ENCODE measurements at places on chromosomes 3 and 15.
A peak's percentile ranks its signal among the peaks of the same experiment; 100 is the strongest.

- no peak for DNase-seq
Observed at GRCh38 chr3:32872487-32873382, 54.9 kb downstream of the TRIM71 start.

DNA sequence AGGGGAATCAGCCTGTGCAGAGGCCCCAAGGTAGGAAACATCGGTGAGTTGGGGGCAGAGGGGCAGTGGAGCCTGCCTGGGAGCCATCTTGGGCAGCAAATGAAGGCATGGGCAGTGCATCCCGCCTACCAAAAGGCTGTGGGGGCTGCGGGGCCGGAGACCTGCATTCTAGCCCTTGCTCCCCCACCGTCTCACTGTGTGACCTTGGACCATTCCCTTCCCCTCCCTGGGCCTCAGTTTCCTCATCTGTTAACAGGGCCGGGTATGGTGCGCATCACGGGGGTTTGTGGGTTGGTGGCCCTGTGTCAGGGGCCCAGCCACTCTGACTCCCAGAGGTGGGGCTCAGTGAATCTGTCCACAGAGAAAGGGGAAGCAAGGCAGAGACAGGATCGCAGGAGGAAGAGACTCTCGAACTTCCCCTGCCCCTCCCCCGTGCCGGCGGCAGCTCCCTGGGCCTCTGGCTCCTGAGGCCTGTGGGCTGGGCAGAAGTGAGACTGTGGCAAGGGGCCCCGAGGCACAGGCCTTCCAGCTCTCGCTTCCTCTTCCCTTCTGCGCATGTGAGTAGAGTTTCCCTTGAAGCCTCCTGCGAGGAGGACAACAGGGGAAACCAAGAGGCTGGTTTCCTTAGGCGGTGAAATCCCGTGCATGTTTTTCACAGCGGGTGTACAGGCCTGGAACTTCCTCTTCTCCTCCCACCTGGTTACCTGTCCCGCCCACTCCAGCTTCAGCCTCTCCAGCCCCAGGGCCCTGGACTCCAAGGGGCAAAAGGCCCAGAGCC, 42.9 kb downstream of the IDH2 start:
- DNase-seq: peak; percentile 99

GRCh38 chr15:42796955-42797782, 60.2 kb upstream of the CDAN1 start:
- DNase-seq: no peak

GRCh38 chr3:64867224-64867623, 179.4 kb upstream of the ADAMTS9 start:
- no peak for DNase-seq

DNA sequence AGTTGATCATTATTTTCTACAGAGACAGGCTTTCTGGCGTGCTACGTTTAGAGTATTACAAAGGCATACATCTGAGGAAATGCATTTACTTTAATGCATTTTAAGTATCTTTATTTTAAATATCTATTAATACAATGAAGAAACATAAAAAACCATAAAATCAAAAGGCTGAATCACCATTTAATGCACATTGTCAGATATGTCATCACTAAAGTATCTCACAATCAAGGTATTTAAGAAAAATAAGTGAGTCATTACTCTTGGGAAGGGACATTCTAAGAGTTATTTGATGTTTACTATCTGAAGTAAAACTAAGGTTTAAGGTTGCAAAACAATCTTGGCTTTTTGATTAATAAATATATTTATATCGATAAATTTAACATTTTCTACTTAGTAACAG, 102.2 kb downstream of the CTNNB1 start:
- no peak for DNase-seq

DNA sequence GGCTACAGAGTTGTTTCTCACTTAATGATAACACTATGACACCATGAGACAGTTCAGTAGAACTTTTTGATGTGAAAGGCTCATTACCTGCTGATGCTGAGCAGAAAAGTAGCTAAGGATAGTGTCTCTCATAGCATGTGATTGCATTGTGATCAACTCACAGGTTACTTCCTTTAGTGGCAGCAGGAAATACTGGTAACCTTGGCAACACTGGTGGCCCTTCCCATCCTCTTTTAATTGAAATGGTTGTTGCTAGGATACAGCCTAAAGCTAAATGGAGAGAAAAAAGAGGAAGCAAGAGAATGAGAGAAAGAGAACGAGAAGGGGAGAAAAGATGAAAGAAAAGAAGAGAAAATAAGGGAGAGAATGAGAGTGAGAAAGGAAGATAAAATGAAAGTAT, 204.7 kb upstream of the GAP43 start:
- no peak for DNase-seq

DNA sequence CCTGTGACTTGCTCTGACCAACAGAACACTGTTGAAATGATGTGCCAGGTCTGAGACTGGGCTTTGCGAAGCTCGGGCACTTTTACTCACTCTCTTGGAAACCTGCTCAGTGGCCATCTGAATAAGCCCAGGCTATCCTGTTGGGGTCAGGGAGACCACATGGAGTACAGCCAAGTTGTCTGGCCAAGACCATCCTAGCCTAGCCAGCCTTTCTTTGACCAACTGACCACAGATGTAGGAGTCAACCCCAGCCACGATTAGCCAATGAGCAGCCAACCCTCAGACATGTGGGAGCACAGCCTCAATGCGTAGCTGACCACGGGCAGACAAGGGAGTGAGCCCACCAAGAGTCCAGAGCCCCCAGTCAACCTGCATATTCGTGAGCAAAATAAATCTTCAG, 26.1 kb downstream of the CCR9 start:
- DNase-seq: no peak

Measured in inflammatory macrophage (primary cell).